ENCODE measurements at places on chromosomes 12 and 14.
A peak's percentile ranks its signal among the peaks of the same experiment; 100 is the strongest.

DNA sequence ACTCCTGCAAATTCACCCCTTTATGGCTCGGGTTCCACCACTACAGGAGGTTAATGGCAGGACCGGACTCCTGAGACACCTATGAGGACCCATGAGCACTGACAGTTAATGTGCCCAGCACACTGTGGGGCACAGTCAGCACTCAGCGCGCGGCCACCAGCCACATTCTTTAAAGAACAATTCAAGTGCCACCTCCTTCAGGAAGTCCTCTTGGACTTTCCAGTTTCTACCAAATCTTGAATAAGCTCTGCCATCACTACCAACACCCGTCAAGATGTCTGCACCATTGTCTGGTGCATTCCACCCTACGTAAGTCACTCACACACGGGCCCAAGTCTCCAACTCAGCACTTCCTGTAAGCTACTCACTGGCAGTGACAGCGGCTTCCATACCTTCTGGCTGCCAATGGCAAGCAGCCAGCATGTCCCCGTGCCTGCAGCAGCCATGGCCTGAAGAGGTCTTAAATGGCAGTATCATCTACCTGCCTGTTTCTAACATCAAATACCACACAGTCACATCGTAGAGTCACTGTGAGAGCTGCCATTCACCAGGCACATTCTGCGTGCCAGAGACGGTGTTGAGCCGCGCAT, 48.5 kb downstream of the CDC42BPB start:
- DNase-seq = no peak

GRCh38 chr14:71931492-71932228, 569 bp upstream of the RGS6 start:
- no peak for DNase-seq

- DNase-seq = peak; percentile 33
These were observed at the start of gene GPR68 for GRCh38 chr14:91244501-91244901. TSS of gene GPR68 (minus strand) at chr14:91244704. CDS start at chr14:91235050, 9,654 bp downstream.

- no peak for DNase-seq
These were observed 7.0 kb downstream of the ERP27 start for GRCh38 chr12:14931359-14931758.

DNA sequence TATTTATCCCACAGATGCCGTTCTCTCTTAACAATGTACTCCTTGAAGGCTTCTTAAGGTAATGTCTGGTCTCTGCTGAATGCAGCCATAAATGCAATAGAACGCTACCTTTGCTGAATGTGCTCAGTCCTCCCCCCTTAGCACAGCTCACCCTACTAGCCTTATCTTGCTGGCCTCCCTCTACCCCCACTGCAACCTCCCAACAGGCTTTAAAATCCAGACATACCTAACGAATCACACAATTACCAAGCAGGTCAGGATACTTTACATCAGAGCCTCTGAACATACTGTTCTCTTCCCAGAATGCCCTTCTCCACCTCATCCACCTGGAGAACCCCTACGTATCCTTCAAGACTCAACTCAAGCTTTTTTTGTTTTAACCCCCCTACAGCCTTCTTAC, 51.0 kb upstream of the CRADD start:
- DNase-seq = no peak

DNA sequence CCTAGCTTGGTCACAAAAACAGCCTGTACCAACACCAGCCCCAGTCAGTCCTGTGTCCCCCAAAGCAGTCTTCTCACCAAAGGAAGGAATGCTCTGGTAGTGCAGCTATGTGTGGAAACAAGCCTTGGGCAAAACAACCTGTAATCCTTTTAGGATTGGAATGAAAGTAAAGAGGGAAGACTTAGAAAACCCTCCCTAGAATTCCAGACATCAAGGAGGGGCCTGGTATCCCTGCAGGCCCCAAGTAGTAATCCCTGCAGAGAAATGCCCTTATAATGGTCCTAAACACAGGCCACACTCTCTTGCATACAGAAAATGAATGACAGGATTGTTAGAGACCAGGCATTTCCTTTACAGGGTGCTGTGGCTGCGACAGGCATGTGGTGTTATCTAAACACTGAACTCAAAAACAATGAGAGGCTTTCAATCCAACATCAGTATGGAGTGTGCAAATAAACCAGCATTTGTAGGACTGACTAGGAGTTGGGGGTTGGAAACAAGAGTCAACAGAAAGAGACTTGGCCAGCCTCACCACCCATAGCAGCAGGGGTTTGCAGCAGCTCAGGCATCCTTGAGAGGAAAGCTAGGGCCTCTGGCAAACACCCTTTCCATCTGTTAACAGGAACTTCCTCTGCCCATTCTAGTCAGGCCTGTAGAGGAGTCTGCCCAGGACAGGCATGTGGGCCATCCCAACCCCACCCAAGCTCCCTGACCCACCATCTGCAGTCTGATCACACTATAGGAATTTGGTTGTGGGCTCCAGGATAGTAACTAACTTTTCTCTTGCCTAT, 59.1 kb downstream of the DCAF5 start:
- DNase-seq = no peak

GRCh38 chr12:89370850-89371249, 18.5 kb upstream of the DUSP6 start:
- DNase-seq = no peak
